ENCODE measurements at places on chromosomes 7 and 10.

GRCh38 chr10:77873536-77874380 is 52.8 kb downstream of the DLG5 start:
- peak; percentile 87 for DNase-seq

DNA sequence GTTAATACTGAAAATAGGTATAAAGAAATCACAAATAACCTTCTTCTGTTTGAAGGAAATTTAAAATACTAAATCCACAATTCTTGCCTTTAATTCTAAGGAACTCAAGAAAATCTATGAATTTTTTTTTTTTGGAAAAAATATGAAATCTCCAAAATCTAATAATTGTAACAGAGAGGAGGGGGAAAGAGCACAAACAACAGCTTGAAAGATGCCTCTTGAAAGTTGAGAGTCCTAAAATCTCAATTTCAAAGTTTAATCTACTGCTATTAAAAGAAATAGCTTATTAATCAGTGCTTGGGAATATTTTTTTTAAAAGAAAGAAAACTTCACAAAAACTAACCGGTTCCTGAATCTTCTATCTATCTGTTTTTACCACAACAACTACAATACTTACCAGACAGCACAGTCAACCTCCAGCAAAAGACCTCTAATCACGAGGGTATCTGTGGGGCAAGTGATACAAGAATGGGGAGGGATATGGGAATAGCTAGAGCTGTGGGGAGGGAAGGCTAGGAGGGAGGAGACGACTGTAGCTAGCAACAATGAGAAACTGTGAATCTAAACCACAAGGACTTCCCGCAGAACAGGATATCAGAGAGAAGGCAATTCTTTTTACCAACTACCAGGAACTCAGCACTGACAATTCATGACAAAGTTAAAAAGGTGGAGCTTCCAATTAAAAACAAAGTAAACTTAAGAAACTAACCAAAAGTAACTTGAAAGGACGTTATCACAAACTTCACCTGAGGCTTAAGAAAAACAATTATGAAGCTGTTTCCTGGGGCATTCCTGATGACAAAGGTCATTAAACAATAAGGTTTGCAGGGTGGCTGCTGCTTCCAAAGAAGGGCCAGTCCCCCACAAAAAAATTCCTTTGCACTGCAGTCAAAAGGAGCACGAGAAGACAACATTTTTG is at the start of gene USP54:
USP54 (minus strand) TSS at position 462 of the 919 bp plus-strand sequence. CDS start 15,684 bp downstream, outside the sequence.
- peak; percentile 72 for DNase-seq

- DNase-seq, result peak; percentile 53
These were observed 657 bp downstream of the HACD1 start for GRCh38 chr10:17616403-17617030.

- no peak for DNase-seq
These were observed 402.7 kb downstream of the IPMK start for GRCh38 chr10:57864765-57865680.
